Colonic mucosa (tissue), 4 donors: ENCODE measurements at places on chromosomes 1 and 21. TPM values are rescaled to one million over a fixed set of nuclear protein-coding genes. Genes with fewer than 3 reads are reported as not detected.

Gene LEFTY2
- 0.12 TPM for total RNA-seq

Gene OR2L8
- total RNA-seq, result not detected

Gene DDR2
- total RNA-seq, result 26.5 TPM

Gene MEF2D
- total RNA-seq, result 49.9 TPM

Gene SYT11
- 1.2 TPM for total RNA-seq

Gene NUAK2
- total RNA-seq, result 21.2 TPM

Gene TP73
- 0.29 TPM for total RNA-seq

Gene NPHS2
- not detected for total RNA-seq

Gene ETV3L
- not detected for total RNA-seq

- peaks cover 6% of the 10 kb centered on the region for H3K4me1 ChIP-seq
- DNase-seq, result no peak
- no peaks in the 10 kb centered on the region for H3K27me3 ChIP-seq
- H3K4me3 ChIP-seq, result no peak overlapping the region
- H3K36me3 ChIP-seq, result no peaks in the 10 kb centered on the region
These were observed 27.6 kb downstream of the PBX1 start for GRCh38 chr1:164586591-164586990.

- no peaks in the 10 kb centered on the region for H3K27me3 ChIP-seq
- H3K27ac ChIP-seq, result no peak overlapping the region
- H3K36me3 ChIP-seq, result no peaks in the 10 kb centered on the region
- no peaks in the 10 kb centered on the region for H3K4me1 ChIP-seq
- DNase-seq, result no peak
These were observed 116.5 kb downstream of the BRINP2 start for GRCh38 chr1:177287270-177287669.

DNA sequence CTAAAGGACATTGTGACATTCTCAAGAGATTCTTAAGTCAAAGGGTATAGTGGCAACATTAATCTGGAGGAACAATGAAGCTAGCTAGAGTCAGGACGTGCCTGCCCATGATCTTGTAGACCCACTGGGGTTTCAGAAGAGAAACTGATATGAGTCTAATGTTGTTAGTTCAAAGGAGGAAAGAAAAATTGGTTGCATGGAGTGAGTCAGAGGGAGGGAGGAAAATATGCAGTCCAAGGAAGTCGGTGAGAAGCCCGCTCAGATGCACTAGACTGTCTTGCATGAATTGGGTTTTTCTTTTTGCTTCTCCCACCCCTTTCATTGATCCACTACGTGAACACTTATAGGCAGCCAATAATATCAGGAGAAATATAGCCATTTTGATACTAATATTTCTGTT lies 53.8 kb upstream of the SYT14 start:
- DNase-seq, result no peak
- no peak overlapping the region for H3K27ac ChIP-seq

GRCh38 chr21:36926989-36927718 lies 39.3 kb downstream of the HLCS start:
- H3K36me3 ChIP-seq, result no peaks in the 10 kb centered on the region
- no peak for DNase-seq
- H3K4me3 ChIP-seq, result no peak overlapping the region
- no peaks in the 10 kb centered on the region for H3K4me1 ChIP-seq

DNA sequence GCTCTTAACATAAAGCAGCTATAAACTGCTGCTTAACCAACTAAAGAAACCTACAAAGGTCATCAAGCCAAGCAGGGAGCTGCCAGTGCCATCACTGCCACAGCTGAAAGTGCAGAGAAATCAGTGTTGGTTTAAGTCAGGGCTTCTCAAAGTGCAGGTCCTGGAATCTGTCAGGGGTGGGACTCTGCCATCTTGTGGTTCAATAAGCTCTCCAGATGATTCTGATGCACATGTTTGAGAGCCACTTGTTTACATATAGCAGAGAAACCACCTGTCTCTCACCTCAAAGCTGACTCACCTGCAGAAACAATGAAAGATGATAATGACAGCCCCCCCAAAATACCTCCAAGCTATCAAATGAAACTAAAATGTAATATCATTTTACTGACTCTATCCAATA lies 49.3 kb downstream of the SH3GLB1 start:
- H3K27ac ChIP-seq, result no peak overlapping the region
- H3K27me3 ChIP-seq, result no peaks in the 10 kb centered on the region
- H3K36me3 ChIP-seq, result no peaks in the 10 kb centered on the region
- H3K4me1 ChIP-seq, result no peaks in the 10 kb centered on the region
- no peak for DNase-seq

DNA sequence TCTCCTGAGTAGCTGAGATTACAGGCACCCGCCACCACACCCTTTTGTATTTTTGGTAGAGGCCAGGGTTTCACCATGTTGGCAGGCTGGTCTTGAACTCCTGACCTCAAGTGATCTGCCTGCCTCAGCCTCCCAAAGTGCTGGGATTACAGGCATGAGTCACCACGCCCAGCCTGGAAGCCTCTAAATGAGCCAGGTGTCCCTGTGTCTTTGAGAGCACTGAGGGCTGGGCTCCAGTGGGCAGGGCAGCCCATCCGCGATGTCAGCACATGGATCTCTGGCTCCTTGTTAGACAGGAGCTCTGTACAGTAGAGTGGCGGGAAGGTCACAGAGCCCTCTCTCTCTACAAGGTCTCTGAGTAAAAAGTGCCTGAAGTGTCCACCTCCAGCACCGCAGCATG lies 124.3 kb downstream of the PGBD5 start:
- no peaks in the 10 kb centered on the region for H3K36me3 ChIP-seq
- DNase-seq, result no peak
- H3K27me3 ChIP-seq, result no peaks in the 10 kb centered on the region
- no peak overlapping the region for H3K4me3 ChIP-seq
- no peaks in the 10 kb centered on the region for H3K4me1 ChIP-seq

DNA sequence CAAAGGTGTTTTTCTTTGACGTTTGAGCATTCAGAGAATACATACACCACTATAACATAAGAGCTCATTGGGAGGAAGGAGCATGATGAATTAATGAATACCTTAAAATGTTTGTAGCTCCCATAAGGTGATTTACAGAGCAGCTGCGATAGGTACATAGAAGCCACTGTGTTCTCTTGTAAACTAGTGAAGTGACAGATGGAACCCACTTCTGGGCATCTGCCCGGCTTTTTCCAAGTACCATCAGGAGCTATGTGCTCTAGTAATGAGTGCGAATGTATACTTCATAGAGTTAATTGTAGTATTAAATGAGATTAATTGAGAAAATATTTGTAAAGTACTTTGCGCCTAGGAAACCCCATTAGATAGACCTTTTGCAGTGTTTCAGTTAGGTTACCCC lies 48.4 kb downstream of the HENMT1 start:
- H3K4me1 ChIP-seq, result no peaks in the 10 kb centered on the region
- H3K4me3 ChIP-seq, result no peak overlapping the region
- H3K27me3 ChIP-seq, result no peaks in the 10 kb centered on the region
- peaks cover 11% of the 10 kb centered on the region for H3K36me3 ChIP-seq

GRCh38 chr21:26366781-26367180 lies 196.2 kb upstream of the APP start:
- no peaks in the 10 kb centered on the region for H3K4me1 ChIP-seq
- no peak overlapping the region for H3K27ac ChIP-seq
- no peaks in the 10 kb centered on the region for H3K27me3 ChIP-seq
- H3K4me3 ChIP-seq, result no peak overlapping the region
- H3K36me3 ChIP-seq, result no peaks in the 10 kb centered on the region
- no peak for DNase-seq

- no peaks in the 10 kb centered on the region for H3K27me3 ChIP-seq
- no peaks in the 10 kb centered on the region for H3K36me3 ChIP-seq
- peak overlapping the region; percentile 66 for H3K4me3 ChIP-seq
- H3K27ac ChIP-seq, result peak overlapping the region; percentile 83
These were observed 572 bp downstream of the LPGAT1 start for GRCh38 chr1:211830055-211830327.

GRCh38 chr1:182794091-182794490 lies 4.5 kb downstream of the NPL start:
- DNase-seq, result no peak
- H3K4me3 ChIP-seq, result no peak overlapping the region
- H3K27me3 ChIP-seq, result no peaks in the 10 kb centered on the region

- H3K36me3 ChIP-seq, result no peaks in the 10 kb centered on the region
- no peaks in the 10 kb centered on the region for H3K27me3 ChIP-seq
- H3K4me1 ChIP-seq, result peaks cover 9% of the 10 kb centered on the region
- H3K4me3 ChIP-seq, result no peak overlapping the region
These were observed 56.5 kb downstream of the GALNT2 start for GRCh38 chr1:230123280-230124185.

DNA sequence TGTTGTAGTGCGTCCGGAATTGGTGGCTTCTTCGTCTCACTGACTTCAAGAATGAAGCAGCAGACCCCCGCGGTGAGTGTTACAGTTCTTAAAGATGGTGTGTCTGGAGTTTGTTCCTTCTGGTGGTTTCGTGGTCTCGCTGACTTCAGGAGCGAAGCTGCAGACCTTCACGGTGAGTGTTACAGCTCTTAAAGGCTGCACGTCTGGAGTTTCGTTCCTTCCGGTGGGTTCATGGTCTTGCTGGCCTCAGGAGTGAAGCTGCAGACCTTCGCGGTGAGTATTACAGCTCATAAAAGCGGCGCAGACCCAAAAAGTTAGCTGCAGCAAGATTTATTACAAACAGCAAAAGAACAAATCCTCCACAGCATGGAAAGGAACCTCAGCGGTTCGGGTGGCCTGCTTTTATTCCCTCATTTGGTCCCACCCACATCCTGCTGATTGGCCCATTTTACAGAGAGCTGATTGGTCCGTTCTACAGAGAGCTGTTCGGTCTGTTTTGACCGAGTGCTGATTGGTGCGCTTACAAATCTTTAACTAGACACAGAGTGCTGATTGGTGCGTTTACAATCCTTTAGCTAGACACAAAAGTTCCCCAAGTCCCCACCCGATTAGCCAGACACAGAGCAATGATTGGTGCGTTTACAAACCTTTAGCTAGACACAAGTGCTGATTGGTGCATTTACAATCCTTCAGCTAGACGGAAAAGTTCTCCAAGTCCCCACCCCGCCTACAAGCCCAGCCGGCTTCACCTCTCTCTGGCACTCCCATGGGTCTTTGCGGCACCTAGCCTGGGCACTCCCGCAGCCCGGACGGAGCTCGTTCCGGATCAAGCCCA lies 49.6 kb upstream of the KRTAP19-8 start:
- no peaks in the 10 kb centered on the region for H3K4me1 ChIP-seq
- H3K4me3 ChIP-seq, result no peak overlapping the region
- H3K27ac ChIP-seq, result no peak overlapping the region
- no peaks in the 10 kb centered on the region for H3K27me3 ChIP-seq
- H3K36me3 ChIP-seq, result no peaks in the 10 kb centered on the region

DNA sequence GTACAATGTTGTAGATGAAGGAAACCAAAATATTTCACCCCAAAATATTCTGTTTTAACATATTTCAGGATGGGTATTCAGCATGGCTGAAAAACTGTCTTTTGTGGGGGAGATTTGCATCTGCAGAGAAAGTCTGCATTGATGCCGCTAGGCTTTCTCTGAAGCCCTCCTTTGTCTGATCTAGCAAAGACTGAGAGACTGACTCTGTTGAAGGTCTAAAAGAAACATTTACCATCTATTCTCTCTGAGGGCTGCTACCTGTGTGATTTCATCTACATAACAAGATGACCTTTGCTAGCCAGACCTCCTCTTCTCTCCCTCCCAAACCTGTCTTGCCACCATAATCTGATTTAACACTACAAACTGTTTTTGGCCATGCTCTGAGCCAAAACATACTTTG lies 12.4 kb upstream of the MT1HL1 start:
- H3K36me3 ChIP-seq, result no peaks in the 10 kb centered on the region
- DNase-seq, result no peak

GRCh38 chr1:38077523-38078147 lies 31.0 kb upstream of the POU3F1 start:
- no peak for DNase-seq
- H3K4me3 ChIP-seq, result no peak overlapping the region
- H3K27me3 ChIP-seq, result no peaks in the 10 kb centered on the region
- no peaks in the 10 kb centered on the region for H3K4me1 ChIP-seq
- H3K36me3 ChIP-seq, result no peaks in the 10 kb centered on the region

- H3K36me3 ChIP-seq, result no peaks in the 10 kb centered on the region
- no peaks in the 10 kb centered on the region for H3K27me3 ChIP-seq
- H3K27ac ChIP-seq, result no peak overlapping the region
- DNase-seq, result no peak
These were observed 28.9 kb downstream of the RUNX3 start for GRCh38 chr1:24900985-24901781.

GRCh38 chr1:50989694-50990093 lies 19.6 kb downstream of the CDKN2C start:
- H3K27me3 ChIP-seq, result no peaks in the 10 kb centered on the region
- no peak for DNase-seq
- H3K27ac ChIP-seq, result no peak overlapping the region
- H3K4me1 ChIP-seq, result no peaks in the 10 kb centered on the region

- H3K4me1 ChIP-seq, result no peaks in the 10 kb centered on the region
- DNase-seq, result no peak
These were observed 15.9 kb upstream of the IFNAR1 start for GRCh38 chr21:33308586-33309490.

DNA sequence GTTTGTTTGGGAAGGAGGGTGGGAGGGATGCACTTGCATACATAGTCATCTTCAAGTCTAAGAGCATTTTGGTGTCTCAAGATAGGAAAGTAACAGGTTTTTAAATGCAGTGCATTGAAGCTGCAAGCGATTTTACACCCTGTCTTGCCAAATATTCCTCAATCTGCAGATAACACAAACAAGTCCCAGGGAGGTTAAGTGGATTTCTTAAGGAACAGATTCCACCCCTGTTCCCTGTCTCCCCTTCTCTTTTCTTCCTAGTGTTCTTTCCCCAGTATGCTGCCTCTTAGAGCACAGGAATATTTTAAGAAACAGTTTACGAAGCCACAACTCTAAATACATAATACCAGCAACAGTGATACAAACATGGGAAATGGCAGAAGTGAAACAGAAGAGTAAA lies 389.9 kb downstream of the PLPP3 start:
- no peak overlapping the region for H3K4me3 ChIP-seq
- H3K4me1 ChIP-seq, result no peaks in the 10 kb centered on the region
- H3K36me3 ChIP-seq, result no peaks in the 10 kb centered on the region
- no peak for DNase-seq
